A549 treated with GW870086 at 1 μM for 4 hours (cell line): ENCODE measurements at places on chromosomes 1 and 21. TPM values are rescaled to one million over a fixed set of nuclear protein-coding genes. Genes with fewer than 3 reads are reported as not detected.

The AMY2A gene
- not detected in 5 replicates for total RNA-seq

The POLR3GL gene
- 10.0 to 12.0 TPM (median 11.2 TPM) in 5 replicates for total RNA-seq

The MYBPH gene
- 0.07 TPM in 1 of 5 replicates, not detected in the others for total RNA-seq

The CFAP107 gene
- not detected in 5 replicates for total RNA-seq

The HFM1 gene
- total RNA-seq = 0.07 TPM in 1 of 5 replicates, not detected in the others

The RNU1-1 gene
- 36.3 TPM in 1 of 5 replicates, not detected in the others for total RNA-seq

The TAF5L gene
- 20.1 to 25.1 TPM (median 21.7 TPM) in 5 replicates for total RNA-seq

The PLA2G2A gene
- total RNA-seq = not detected in 5 replicates

The RUNX1 gene
- total RNA-seq = 5.4 to 9.1 TPM (median 8.4 TPM) in 5 replicates
